Endothelial cell (in vitro differentiated cells): ENCODE measurements at places on chromosomes 4 and X. TPM values are rescaled to one million over a fixed set of nuclear protein-coding genes. Genes with fewer than 3 reads are reported as not detected.
A peak's percentile ranks its signal among the peaks of the same experiment; 100 is the strongest.

The GRK4 gene
- 5.9 TPM for total RNA-seq

DNA sequence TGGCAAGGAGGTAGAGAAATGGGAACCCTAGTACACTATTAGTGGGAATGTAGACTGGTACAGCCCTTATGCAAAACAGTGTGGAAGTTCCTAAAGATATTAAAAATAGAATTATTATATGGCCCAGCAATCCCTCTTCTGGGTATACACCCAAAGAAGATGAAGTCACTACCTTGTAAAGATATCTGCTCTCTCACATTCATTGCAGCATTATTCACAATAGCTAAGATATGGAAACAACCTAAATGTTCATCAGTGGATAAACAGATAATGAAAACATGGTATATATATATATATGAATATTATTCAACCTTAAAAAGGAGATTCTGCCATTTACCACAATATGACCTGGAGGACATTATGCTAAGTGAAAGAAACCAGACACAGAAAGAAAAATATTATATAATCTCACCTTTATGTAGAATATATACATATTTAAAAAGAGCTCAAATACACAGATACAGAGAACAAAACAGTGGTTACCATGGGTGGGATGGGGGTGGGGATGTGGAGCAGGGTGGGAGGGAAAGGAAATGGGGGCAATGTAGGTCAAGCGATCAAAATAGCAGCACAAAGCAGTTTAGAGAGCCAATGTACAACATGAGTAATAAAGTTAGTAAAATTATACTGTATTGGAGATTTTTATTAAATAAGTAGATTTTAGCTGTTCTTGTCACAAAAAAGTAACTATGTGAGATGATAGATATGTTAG is 138.6 kb downstream of the SPRY1 start:
- peaks cover 4% of the 10 kb centered on the region for H3K36me3 ChIP-seq
- no peak overlapping the region for H3K27ac ChIP-seq
- peaks cover 10% of the 10 kb centered on the region for H3K27me3 ChIP-seq
- H3K4me1 ChIP-seq = no peaks in the 10 kb centered on the region
- no peak for DNase-seq

GRCh38 chrX:23782455-23782854 is 518 bp upstream of the SAT1 start:
- no peak overlapping the region for H3K27ac ChIP-seq
- peaks cover 20% of the 10 kb centered on the region for H3K4me1 ChIP-seq
- H3K27me3 ChIP-seq = no peaks in the 10 kb centered on the region
- H3K36me3 ChIP-seq = peaks cover 24% of the 10 kb centered on the region
- DNase-seq = no peak

The TCEAL6 gene
- total RNA-seq = not detected

DNA sequence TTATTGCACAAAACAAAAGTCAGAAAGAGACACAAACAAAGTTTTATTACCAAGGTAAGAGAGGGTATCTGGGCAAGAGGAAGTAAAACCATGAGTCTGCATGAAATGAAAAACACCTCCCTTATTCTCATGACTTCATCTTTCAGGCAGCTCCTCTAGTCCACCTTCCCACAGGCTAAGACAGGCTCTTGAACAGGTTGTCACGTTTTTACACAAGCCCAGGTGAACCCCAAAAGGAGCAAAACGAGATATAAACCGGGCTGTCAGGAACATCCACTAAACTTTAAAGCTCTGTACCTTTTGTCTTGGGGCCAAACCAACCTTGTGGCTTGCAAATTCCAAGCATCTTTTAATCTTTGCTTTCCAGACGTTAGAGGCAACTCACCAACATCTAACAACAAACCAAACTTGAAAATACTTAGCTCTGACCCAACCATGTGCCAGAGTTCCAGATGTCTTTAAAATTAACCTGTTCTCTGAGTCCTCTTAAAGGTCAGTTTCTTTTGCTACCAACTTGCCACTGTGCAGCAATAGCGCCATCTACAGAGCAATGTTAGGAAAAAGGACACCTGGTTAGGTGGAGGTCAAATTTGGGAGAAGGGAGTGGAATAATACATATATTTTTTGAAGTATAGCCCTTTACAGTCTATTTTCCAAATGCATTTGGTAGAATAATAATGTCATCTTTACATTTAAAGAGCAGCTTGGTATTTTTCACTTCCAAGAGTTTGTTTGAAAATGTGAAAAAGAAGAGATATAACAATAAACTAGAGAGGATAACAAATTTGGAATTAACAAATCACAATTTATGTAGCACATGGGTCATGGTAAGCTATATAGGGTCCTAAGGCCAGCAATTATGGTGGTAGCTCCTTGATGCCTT is 73.1 kb downstream of the QRFPR start:
- no peaks in the 10 kb centered on the region for H3K27me3 ChIP-seq
- DNase-seq = peak; percentile 39
- H3K4me1 ChIP-seq = no peaks in the 10 kb centered on the region
- no peak overlapping the region for H3K27ac ChIP-seq
- H3K4me3 ChIP-seq = no peak overlapping the region

DNA sequence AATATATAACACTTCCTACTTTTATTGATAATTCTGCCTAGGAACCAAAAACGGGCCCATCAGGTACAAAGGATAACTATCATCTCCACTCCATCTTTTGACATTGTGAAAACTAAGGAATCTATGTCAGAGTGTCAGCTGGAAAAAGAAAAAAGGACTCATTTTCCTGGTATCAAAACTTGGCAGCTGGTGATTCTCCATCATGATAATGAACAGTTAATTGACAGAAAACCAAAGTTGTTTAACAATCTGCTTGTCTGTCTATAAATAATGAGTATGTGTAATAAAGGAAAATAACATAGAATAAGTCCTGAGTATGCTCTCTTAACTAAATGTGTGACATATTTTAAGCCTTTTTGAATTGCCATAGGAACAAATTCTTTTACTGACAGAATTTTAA is 31.4 kb downstream of the CXorf58 start:
- no peaks in the 10 kb centered on the region for H3K27me3 ChIP-seq
- no peak overlapping the region for H3K4me3 ChIP-seq
- no peak overlapping the region for H3K27ac ChIP-seq
- H3K36me3 ChIP-seq = no peaks in the 10 kb centered on the region
- H3K4me1 ChIP-seq = no peaks in the 10 kb centered on the region

GRCh38 chr4:40204507-40205258 is 7.9 kb downstream of the RHOH start:
- H3K27ac ChIP-seq = no peak overlapping the region
- H3K4me1 ChIP-seq = peaks cover 50% of the 10 kb centered on the region
- no peak overlapping the region for H3K4me3 ChIP-seq
- DNase-seq = no peak

The TMSB4X gene
- total RNA-seq = 3,201 TPM

DNA sequence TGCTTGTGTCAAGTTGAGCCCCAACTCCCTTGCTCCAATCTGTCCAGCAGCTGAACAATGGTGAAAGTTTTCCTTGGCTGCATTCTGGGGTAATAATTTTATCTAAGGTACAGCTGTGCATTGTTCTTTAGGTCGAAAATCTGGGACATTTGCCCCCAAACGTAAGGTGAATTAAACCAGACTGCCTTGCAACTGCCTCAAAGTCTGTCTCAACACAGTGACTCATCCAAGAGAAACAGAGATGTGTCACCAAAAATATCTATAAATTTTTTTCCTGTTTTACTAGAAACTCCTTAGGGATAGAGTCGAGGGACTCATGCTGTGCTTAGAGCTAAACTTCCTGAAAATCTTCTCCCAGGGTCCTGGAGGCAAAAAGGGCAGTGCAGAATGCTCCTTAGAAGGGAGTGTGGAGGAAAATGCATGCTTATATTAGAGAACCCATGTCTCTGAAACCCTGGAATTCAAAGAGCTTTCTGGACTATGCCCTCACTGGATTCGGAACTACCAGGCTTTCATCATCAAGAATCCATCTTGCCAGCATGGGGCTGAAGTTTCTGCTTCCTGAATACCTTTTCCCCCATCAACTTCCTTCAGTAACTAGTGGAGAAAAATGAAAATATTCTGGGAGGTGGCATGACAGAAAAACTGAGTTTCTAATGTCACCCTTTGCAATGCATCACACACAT is 115.7 kb downstream of the PALLD start:
- DNase-seq = no peak
- H3K4me3 ChIP-seq = no peak overlapping the region
- peaks cover 4% of the 10 kb centered on the region for H3K27me3 ChIP-seq
- H3K36me3 ChIP-seq = no peaks in the 10 kb centered on the region
- peaks cover 20% of the 10 kb centered on the region for H3K4me1 ChIP-seq

DNA sequence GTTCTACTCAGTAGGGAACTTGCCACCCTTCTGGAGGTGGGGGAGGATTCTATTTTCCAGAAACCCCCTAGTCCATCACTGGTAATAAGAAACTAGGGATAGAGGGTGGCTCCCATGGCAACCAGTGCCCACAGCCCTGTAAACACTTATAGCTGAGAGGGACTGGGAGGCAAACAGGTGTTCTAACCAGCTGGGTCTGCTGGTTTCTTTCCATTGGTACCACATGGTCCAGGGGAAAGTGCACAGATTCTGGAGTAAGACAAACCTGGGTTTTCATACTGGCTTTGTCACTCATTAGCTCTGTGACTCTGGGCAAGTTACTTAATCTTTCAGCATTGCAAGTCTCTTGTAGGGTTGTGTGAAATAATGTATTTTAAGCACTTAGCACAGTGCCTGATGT is 26.9 kb downstream of the IGSF1 start:
- no peaks in the 10 kb centered on the region for H3K4me1 ChIP-seq
- no peaks in the 10 kb centered on the region for H3K36me3 ChIP-seq
- H3K4me3 ChIP-seq = no peak overlapping the region
- DNase-seq = no peak

DNA sequence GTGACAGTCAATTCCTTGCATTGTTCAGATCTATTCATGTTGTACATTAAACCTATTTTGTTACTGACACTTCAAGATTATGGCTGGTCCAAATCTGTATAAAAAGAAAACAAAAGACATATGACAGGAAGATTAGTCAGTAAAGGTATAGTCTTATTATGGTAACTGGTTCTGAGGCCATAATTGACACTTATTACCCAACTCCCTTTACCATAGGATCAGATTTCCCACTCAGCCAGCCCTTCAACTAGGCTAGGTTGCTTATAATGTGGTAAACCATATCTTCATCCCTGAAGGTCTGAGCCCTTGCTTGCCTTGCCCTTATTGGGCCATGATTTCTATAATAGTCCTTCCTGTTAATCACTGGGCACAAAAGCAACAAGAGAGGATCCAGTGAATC is 289.6 kb downstream of the CXXC4 start:
- no peak for DNase-seq
- H3K4me1 ChIP-seq = no peaks in the 10 kb centered on the region
- H3K27ac ChIP-seq = no peak overlapping the region
- no peaks in the 10 kb centered on the region for H3K36me3 ChIP-seq
- H3K4me3 ChIP-seq = no peak overlapping the region
- no peaks in the 10 kb centered on the region for H3K27me3 ChIP-seq

The ARAP2 gene
- total RNA-seq = 20.1 TPM
